Cortex of kidney (tissue), 1 donor: ENCODE measurements at places on chromosomes 5 and 9.

DNA sequence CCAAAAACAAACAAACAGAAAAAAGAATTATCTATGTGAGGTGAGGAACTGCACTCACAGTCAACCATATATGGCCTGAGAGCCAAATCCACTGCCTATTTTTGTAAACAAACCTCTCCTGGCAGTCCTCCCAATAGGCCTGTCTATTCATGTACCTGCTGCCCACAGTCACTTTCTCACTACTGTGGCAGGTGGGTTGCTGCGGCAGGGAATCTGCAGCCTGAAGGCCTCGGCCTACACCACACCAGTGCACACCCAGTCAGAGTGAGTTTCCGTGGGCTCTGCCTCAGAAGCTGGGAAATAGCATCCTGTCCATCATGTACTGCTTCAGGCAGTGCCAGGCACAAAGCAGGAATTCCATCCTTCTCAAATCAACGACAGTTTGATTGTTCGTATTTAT is 82.3 kb downstream of the SPTLC1 start:
- DNase-seq = no peak

GRCh38 chr5:90473396-90474234 is 956 bp downstream of the MBLAC2 start:
- DNase-seq = no peak

DNA sequence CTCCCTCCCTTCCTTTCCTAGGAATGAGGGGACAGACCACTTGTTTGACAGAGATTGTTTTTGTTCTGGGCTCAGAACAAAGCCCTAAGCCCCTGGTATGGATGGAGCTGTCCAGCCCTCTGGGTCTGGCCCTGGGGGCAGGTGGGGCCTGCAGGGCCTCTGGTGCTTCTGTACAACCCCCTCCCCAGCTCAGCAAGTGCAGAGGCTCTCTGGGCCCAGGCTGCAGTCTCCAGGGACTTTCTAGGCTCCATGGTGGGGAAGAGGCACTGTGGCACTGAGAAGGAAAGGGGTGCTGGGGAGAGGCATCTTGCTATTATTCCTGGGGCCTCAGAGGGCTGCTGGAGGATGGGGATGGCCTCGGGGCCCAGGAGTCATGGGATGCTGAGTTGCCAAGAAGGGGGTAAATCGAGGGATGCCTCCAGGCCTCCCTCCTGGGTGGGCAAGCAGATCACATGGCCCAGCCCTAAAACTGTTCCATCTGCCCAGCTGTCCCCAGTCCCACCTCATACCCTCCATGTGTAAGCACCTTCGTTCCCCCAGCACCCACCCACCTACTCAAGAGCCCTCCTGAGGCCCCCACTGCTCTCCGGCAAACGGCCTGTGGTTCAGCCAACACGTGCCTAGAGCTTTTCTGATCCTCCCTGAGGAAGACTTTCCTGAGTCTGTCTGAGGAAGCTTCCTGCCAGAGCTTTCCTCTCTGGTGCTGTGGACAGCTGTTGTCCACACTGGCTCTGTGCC is 225.7 kb downstream of the CACNA1B start:
- no peak for DNase-seq

DNA sequence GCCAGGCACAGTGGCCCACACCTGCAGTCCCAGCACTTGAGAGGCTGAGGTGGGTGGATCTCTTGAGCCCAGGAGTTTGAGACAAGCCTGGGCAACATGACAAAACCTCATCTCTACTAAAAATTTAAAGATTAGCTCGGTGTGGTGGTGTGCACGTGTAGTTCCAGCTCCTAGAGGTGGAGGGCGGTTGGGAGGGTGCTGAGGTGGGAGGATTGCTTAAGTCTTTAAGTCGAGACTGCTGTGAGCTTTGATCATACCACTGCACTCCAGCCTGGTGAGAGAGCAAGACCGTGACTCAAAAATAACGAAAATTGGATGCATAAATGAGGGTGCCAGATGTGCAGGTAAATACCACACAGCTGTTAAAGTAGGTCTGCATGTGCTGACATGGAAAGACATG is 39.3 kb upstream of the TDRD7 start:
- DNase-seq = no peak

DNA sequence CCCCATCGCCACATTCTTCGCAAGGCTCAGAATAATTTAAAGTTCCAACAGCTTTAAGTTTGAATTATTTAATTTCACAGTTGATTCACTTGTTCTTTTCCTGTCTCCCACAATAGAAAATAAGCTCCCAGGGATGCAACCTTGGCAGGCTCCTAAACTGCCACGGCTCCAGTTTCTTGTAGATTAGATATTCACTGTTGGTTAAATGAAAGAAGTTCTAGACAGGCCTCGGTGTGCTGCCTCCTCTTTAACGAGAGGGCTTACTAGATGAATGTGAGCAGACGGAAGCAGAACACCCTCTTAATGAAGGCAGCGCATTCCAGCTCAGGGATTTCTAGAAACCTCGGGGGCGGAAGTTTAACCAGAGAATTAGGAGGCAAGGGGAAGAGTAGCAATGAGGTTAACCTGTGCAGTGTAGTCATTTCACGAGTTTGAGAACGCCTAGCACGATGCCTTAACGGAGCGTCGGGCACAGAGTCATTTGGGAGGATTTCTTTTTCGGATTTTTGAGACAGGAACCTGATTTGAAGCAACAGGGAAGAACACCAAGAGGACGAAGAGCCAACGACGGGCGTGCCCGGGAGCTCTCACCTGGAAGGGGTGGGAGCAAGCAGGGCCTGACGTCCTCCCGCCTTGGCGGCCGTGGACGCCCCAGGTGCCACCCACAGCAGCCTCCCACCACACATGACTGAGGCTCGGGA is 637 bp upstream of the SMC5 start:
- no peak for DNase-seq

DNA sequence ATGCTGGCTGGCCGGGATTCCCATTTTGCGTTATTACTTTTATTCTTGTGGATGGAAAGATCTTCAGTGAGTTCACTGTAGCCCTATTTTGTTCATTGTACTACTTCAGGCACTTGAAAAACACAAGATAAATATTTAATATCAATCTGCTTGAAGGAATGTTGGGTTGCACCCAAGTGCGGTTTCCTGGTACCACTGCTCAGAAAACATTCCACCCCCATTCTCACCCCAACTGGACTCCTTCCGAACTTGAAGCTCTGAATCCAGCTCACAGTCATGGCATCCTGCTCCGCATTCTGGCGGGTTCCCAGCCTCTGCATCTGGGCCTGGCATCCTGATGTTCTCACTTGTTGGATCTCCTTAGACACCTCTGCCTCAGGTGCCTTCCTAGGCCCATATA is 103.2 kb downstream of the CFAP90 start:
- DNase-seq = no peak

GRCh38 chr5:30650311-30650710 is 543.2 kb upstream of the CDH6 start:
- DNase-seq = no peak

DNA sequence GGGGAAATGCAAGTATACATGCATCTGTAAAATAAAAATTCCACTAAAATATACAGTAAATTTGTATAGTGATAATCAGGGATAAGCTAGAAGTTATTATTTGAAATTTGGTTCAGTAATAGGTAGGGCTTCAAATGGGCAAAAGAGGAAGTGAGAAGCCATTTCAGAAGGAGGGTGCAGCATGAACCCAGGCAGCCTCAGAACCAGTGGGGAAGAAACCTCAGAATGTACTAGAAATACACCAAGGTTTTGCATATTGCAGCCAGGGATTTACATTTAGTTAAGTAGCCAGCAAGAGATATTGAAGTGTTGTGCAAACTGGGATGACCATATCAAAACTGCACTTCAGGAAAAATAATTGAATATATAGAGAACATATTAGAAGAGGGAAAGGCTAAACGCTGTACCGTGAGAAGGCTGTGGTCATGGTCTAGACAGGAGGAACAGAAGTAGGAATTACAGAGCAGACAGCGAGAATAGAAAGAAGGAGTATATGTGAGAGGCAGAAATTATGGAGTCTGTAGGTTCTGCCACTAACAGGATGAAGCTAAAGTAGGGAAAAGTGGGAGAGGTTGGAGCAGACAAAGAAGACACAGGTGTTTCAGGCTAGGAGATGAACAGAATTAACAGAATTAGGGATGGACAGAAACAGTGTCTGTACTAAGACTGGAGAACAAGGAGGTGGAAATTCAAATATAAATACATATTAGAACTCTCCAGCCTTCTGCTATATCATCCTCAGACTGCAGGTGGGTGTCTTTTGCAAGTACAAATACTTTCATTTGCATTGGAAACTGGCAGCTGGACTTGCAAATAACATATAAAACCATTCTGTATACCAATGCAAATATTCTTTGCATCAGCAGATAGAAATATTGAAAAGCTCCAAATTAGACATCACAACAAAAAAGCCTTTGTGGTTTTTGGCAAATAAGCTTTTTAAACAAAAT is 335.6 kb downstream of the ZNF608 start:
- no peak for DNase-seq

GRCh38 chr9:113543296-113543981 is 79.9 kb downstream of the RGS3 start:
- no peak for DNase-seq
